Activated CD4-positive, alpha-beta T cell treated with anti-CD3 and anti-CD28 coated beads for 48 hours (primary cell): ENCODE measurements at places on chromosomes 12 and 14.

- DNase-seq: no peak
Observed at GRCh38 chr14:77270361-77271112, 469 bp downstream of the NGB start.

GRCh38 chr12:86601550-86602308 is 345.5 kb upstream of the MGAT4C start:
- DNase-seq: no peak

- DNase-seq: no peak
Observed at GRCh38 chr14:75023108-75023507, 20.4 kb downstream of the EIF2B2 start.

DNA sequence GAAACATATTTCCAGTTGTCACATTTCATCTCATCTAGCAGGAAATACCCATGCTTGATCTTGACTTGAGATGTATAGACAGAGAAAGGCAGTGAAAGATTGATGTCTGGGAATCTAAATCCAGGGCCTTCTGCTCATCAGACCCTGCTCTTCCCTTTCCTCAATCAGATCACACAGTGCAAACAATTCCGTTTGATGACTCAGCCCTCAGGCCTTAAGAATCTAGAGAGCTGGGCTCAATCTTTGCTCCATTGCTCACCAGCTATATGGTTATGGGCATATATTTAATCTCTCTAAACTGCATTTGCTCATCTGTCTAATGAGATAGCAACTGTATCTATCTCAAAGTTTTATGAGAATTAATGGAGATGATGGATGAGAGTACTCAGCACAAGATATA is 201.8 kb upstream of the CCDC196 start:
- DNase-seq: no peak
